Spinal cord (tissue), 10 donors: ENCODE measurements at places on chromosomes 3 and 15.

- DNase-seq, result no peak
Measured at GRCh38 chr3:197083486-197083885, 53.9 kb upstream of the MELTF start.

GRCh38 chr3:143410259-143410658, 290.7 kb downstream of the CHST2 start:
- DNase-seq, result no peak

DNA sequence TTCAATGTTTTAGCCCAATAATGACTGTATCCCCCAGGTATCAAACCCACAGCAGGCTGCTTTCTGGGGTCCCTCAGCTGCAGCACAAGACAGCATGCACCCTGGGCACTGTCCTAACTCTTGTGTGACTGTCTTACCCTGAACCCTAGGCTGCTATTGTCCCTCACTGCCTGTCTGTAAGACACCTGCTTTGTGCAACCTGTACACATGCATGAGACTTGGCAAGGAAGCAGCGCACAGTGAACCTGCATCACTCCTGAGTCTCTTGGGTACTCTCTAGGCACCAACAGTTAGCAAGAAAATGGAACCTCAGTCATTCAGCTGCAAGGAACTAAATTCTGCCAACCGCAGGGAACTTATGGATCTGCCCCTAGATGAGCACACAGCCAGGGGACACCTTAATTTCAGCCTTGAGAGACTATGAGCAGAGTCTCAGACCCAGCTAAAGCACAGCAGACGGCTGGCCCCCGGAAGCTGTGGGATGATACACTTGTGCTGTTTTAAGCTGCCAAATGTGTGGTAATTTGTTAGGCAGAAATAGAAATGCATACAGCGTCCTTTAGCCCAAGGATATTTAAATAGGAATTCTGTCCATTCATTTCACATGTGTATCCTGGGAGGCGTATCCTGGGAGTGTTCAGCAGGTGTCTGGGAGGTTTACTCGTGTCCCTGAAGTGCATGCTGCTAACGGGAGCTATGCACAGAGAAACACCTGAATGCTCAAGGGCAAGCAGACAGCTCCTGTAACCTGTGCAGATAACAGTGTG, 223.8 kb downstream of the KLF13 start:
- DNase-seq, result no peak

GRCh38 chr3:187969581-187969950, 184.4 kb upstream of the LPP start:
- no peak for DNase-seq

GRCh38 chr3:59412516-59412915, 362.7 kb upstream of the CFAP20DC start:
- DNase-seq, result no peak

DNA sequence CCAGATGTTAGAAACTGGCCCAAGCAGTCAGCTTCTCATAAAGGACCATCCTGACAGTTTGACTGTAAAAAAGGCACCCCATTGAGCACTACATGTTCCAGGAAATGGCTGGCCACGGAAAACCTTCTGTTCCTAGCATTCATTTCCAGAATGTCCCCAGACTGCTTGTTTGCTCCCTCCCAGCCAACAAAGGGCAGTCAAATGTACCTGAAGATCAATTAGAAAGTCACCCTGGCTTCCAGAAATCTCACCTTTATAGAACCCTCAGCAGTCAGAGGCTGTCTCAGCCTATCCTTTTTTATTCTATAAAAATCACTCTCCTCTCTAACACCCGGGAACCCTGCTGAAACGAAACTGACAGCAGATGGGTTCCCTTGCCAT, 784 bp upstream of the SAMMSON start:
- no peak for DNase-seq

DNA sequence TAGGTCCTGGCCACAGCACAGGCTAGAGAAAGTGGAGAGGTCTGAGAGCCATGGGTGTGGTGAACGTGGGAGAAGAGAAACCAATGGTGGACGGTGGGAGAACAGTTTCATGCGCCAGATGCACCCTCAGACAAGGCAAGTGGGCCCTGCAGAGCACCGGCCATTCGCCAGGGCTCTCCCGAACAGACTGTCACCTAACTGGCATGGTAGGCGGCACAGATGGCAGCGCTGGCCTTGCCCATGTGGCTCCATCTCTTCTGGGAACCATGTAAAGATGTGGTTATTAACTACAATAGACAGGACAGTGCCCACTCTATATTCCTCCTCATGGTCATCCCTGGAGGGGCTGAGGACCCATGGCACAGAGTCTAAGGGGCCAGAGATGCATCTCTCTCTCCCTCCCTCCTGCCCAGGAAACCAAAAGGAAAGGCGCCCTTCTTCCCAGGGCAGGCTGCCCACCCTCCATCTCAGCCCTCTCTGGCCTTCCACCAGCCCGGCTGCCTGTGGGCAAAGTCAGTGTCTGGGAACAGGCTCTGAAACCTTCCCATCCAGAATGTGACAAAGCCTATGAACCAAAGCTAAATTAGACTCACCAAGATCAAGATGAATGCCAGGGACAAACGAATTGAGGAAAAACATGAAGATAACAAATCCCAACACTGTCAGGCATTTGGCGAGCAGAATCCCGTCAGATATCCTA, 147.8 kb downstream of the OCA2 start:
- no peak for DNase-seq
